ENCODE measurements at places on chromosomes 2 and 18. TPM values are rescaled to one million over a fixed set of nuclear protein-coding genes. Genes with fewer than 3 reads are reported as not detected.

GRCh38 chr2:120222186-120223033 lies 790 bp downstream of the TMEM185B start:
- H3K4me3 ChIP-seq, result no peak overlapping the region
- no peak for DNase-seq
- H3K4me1 ChIP-seq, result peaks cover 54% of the 10 kb centered on the region
- no peak overlapping the region for H3K27ac ChIP-seq

GRCh38 chr2:196431076-196431475 lies 208.4 kb upstream of the CCDC150 start:
- DNase-seq, result no peak
- H3K36me3 ChIP-seq, result no peaks in the 10 kb centered on the region
- H3K27ac ChIP-seq, result no peak overlapping the region
- H3K4me3 ChIP-seq, result no peak overlapping the region
- H3K4me1 ChIP-seq, result no peaks in the 10 kb centered on the region

GRCh38 chr2:108937367-108938017 lies 51.5 kb downstream of the EDAR start:
- H3K4me3 ChIP-seq, result no peak overlapping the region
- H3K27me3 ChIP-seq, result peaks cover 2% of the 10 kb centered on the region
- H3K27ac ChIP-seq, result no peak overlapping the region
- no peaks in the 10 kb centered on the region for H3K36me3 ChIP-seq
- DNase-seq, result no peak

DNA sequence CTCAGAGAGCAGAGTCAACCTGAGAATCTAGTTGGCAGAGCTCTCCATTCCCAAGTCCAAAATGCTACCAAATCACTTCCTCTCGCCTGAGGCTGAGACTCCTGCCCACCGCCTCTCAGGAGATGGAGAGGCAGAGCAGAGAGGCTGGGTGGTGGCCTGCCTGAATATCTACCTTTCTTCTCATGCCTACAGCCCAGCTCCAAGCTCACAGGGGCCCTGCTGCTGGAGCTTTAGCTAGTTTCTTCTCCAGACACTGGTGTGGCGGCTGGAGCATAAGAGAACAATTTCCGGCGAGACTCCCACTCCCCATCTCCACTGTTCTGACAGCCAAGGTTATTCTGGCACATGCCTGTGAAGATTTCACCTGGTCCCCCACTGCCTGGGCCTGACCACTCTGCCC lies 8.1 kb upstream of the CYP26B1 start:
- no peaks in the 10 kb centered on the region for H3K36me3 ChIP-seq
- peaks cover 93% of the 10 kb centered on the region for H3K27me3 ChIP-seq
- no peak for DNase-seq
- no peak overlapping the region for H3K4me3 ChIP-seq
- no peaks in the 10 kb centered on the region for H3K4me1 ChIP-seq

DNA sequence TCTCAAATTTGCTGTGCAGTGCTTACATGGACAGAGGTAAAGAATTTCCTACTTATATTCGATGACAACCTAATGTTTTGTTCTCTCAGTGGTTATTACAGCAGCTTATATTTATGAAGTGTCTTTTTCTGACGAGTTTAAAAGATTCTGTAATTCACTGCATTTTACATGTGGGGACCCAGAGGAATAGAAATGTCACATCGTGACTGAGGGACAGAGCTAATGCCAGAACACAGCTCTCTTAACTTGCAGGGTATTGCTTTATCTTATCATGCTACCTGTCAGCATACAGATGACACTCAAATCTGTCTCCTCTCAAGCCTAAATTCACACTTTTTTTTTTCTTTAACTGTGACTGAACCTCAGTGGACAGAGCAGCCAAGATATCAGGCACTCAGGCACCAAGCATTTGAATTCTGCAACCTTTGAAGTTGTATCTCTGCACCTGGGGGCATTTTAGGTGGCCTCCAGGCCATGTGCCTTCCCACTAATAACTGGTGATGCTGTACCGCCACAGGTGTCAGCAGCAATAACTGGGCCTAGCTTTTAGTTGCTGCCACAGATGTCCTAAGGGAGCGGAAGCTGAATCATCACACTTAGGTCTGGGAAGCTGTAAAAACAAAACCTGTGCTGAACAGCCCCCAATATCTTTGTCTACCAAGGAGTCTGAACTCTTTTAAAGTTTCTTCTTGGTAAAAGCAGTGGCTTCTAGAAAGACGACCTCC lies 315.8 kb upstream of the NRP2 start:
- DNase-seq, result no peak
- no peaks in the 10 kb centered on the region for H3K27me3 ChIP-seq
- H3K4me3 ChIP-seq, result no peak overlapping the region
- no peaks in the 10 kb centered on the region for H3K36me3 ChIP-seq

DNA sequence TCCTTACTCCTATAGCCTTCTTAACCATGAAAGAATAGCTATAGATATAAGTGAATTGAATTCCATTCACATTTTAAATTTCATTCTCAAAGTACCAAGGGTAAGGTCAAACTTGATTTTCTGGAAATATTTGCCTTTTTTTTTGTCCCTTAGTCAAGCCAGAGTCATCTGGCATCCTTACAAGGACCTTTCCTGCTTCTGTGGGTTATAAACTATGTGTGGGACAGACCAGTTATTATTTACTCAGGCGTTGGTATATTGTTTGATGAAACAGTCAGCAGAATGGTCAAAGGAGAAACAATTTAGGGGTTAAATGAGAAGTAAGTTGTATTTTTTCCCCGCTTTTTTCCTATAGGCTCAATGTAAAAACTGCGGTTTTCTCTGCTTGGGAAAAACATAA lies 1103.2 kb upstream of the ZEB2 start:
- H3K4me1 ChIP-seq, result no peaks in the 10 kb centered on the region
- H3K36me3 ChIP-seq, result no peaks in the 10 kb centered on the region
- H3K4me3 ChIP-seq, result no peak overlapping the region
- no peak overlapping the region for H3K27ac ChIP-seq

DNA sequence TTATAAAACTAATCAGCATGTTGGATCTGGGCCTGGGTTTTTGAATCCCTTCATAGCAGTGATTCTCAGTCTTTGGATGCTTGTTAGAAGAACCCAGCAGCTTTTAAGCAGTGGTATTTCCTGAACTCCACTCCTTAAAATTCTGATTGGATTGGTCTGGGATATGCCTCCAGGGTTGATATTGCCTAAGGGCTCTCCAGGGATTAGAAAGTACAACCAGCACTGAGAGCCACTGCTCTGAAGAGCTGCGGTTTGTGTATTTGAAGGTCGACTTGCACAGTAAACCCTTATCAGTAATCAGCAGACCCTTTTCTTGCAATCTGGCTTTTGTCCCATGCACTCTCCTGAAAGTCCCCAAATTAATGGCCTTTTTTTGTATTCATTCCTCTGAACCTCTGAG lies 17.0 kb upstream of the RBMS1 start:
- H3K27me3 ChIP-seq, result no peaks in the 10 kb centered on the region
- H3K4me3 ChIP-seq, result no peak overlapping the region
- DNase-seq, result no peak
- H3K27ac ChIP-seq, result no peak overlapping the region

- H3K27ac ChIP-seq, result peak overlapping the region; percentile 16
- no peaks in the 10 kb centered on the region for H3K27me3 ChIP-seq
- no peak for DNase-seq
These were observed 12.4 kb downstream of the ATG4B start for GRCh38 chr2:241649927-241650326.

GRCh38 chr2:39852831-39853230 lies 73.8 kb upstream of the THUMPD2 start:
- H3K4me1 ChIP-seq, result peaks cover 16% of the 10 kb centered on the region
- no peaks in the 10 kb centered on the region for H3K36me3 ChIP-seq
- H3K4me3 ChIP-seq, result no peak overlapping the region
- 0 out of 3 replicates have a peak, but pooled peaks cover 3% of the 10 kb centered on the region for H3K27me3 ChIP-seq

DNA sequence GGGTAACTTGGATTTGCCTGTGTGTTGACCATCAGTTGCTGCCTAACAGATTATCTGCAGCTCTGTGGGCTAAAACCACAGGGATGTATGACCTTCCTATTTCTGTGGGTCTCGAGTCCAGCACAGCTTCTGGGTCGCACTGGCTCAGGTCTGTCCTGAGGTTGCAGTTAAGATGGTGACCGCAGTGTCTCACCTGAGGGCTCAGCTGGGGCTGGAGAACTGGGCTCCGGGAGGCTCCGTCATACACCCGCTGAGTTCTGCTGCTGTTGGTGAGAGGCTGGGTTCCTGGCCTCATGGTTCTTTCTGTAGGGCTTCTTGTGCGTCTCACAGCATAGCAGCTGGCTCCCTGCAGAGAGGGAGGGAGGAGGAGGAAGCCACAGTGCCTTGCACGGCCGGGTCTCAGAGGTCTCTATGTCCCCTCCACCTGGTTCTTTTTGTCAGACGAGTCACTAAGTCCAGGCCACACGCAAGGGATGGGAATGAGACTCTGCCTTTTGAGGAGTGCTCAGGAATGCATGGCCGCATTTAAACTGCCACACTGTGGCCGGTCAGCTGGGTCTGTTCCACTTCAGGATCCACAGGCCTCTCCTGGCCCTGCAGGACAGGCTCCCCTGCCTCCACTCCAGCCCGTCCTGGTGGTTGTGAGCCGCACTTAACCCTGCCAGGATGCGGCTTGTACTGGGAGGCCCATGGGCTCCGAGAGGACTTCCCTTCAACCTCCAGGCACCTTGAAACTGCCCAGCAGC lies 67.2 kb downstream of the ADI1 start:
- H3K4me3 ChIP-seq, result no peak overlapping the region
- H3K36me3 ChIP-seq, result peaks cover 17% of the 10 kb centered on the region
- peaks cover 20% of the 10 kb centered on the region for H3K4me1 ChIP-seq
- no peak for DNase-seq
- H3K27ac ChIP-seq, result no peak overlapping the region

DNA sequence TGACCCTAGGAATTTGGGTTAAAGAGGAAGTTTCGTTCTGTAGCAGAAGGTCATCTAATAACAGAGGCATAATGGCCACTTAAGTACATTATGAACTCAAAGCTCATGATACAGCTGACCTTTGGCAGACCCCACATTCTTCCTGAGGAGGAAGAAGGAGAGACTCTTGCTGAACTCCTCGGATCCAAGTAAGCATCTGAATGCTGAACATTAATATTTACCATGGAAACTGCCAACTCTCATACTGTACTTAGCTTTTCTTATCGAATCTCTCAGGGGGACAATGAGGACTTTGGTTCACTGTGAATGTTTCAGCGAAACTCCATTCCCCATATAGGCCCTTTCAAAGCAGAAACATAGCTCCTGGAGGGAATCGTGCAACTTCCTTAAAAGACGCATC lies 781.4 kb upstream of the GYPC start:
- H3K27me3 ChIP-seq, result no peaks in the 10 kb centered on the region
- H3K4me1 ChIP-seq, result no peaks in the 10 kb centered on the region
- no peak for DNase-seq
- H3K27ac ChIP-seq, result no peak overlapping the region

- no peaks in the 10 kb centered on the region for H3K4me1 ChIP-seq
- H3K4me3 ChIP-seq, result no peak overlapping the region
- no peak for DNase-seq
These were observed 66.1 kb upstream of the CDC42EP3 start for GRCh38 chr2:37737507-37737906.

DNA sequence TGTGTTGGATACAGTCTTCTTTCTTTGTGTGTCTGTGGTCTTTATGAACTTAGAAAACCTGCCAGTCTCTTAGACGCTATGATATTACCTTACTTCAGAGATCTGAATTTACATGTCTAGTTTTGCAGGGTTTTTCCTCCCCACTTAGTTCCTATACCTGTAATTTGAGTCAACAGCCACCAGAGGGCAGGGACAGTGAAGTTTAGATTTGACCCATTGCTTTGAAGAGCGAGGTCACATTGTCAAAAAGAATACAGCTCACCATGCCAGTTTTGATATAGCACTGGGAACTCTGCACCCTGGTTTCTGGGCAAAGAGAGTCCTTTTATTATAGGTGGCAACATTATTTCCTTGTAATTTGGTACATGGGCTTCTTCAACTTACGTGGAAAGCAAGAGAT lies 102.3 kb downstream of the MAPK4 start:
- H3K27ac ChIP-seq, result no peak overlapping the region
- no peaks in the 10 kb centered on the region for H3K4me1 ChIP-seq
- H3K4me3 ChIP-seq, result no peak overlapping the region

- H3K27ac ChIP-seq, result no peak overlapping the region
- peaks cover 4% of the 10 kb centered on the region for H3K27me3 ChIP-seq
- H3K4me1 ChIP-seq, result peaks cover 15% of the 10 kb centered on the region
- DNase-seq, result no peak
- H3K36me3 ChIP-seq, result no peaks in the 10 kb centered on the region
These were observed 2.8 kb upstream of the KCTD1 start for GRCh38 chr18:26550998-26551694.

GRCh38 chr2:85594715-85595300 lies 737 bp upstream of the RNF181 start:
- peak overlapping the region; percentile 80 for H3K27ac ChIP-seq
- peak overlapping the region; percentile 90 for H3K4me3 ChIP-seq
- peaks cover 24% of the 10 kb centered on the region for H3K36me3 ChIP-seq
- no peak for DNase-seq
- H3K4me1 ChIP-seq, result peaks cover 86% of the 10 kb centered on the region
- no peaks in the 10 kb centered on the region for H3K27me3 ChIP-seq

DNA sequence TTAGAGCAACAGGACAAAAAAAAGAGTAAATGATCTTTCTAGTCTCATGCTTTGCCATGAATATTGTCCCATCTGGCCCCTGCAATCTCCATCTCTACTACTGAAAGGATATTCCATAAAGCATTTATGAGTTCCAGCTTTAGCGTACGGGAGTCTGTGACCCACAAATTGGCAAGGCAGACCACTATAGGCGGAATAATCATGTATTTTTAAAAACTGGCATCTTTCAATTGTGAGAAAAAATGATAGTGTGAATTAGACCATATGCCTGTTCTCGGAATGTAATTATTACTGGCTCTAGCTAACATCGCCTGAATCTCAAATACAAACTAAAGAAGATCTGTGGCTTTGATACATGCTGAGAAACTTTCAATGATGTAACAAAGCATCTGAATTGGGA lies 738.1 kb upstream of the NXPH2 start:
- no peaks in the 10 kb centered on the region for H3K4me1 ChIP-seq
- no peaks in the 10 kb centered on the region for H3K36me3 ChIP-seq
- no peak for DNase-seq
- H3K27me3 ChIP-seq, result no peaks in the 10 kb centered on the region

DNA sequence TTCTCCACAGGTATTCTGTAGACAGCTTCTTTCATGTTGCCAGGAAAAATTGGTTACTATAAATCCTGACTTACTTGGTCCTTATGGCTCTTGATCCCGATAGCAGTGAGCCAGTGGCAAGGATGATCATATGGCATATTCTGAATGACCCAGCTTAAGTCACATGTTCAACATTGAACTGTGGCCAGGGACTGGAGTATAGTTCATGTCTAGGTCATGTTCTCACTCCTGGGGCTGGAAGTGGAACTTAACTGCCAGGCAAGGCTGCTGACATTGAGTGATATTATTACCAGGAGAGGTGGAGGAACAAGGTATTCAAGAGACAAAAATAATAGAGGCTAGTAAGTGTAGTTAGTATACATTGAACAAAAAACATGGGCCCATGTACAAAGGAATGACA lies 26.2 kb downstream of the R3HDM1 start:
- no peaks in the 10 kb centered on the region for H3K36me3 ChIP-seq
- H3K4me3 ChIP-seq, result no peak overlapping the region
- no peak overlapping the region for H3K27ac ChIP-seq
- H3K27me3 ChIP-seq, result no peaks in the 10 kb centered on the region

The ITPRIPL1 gene
- polyA plus RNA-seq, result 4.3 TPM

The CELF4 gene
- not detected for polyA plus RNA-seq

The CCDC88A gene
- 43.2 TPM for polyA plus RNA-seq

The BAZ2B gene
- 15.2 TPM for polyA plus RNA-seq

The LRRTM4 gene
- 1.2 TPM for polyA plus RNA-seq

The LIPT1 gene
- 9.6 TPM for polyA plus RNA-seq

The NFE2L2 gene
- polyA plus RNA-seq, result 138 TPM

The LTBP1 gene
- polyA plus RNA-seq, result 0.16 TPM

The PLCD4 gene
- polyA plus RNA-seq, result 0.26 TPM

The PCARE gene
- not detected for polyA plus RNA-seq

The MAL gene
- polyA plus RNA-seq, result not detected

The FAM237A gene
- polyA plus RNA-seq, result not detected

The MOGAT1 gene
- 0.98 TPM for polyA plus RNA-seq

The BCL11A gene
- not detected for polyA plus RNA-seq

The PLGLB2 gene
- polyA plus RNA-seq, result 0.25 TPM

The CCBE1 gene
- polyA plus RNA-seq, result not detected
